Brain microvascular endothelial cell (primary cell): ENCODE measurements at places on chromosomes 1 and 21.

DNA sequence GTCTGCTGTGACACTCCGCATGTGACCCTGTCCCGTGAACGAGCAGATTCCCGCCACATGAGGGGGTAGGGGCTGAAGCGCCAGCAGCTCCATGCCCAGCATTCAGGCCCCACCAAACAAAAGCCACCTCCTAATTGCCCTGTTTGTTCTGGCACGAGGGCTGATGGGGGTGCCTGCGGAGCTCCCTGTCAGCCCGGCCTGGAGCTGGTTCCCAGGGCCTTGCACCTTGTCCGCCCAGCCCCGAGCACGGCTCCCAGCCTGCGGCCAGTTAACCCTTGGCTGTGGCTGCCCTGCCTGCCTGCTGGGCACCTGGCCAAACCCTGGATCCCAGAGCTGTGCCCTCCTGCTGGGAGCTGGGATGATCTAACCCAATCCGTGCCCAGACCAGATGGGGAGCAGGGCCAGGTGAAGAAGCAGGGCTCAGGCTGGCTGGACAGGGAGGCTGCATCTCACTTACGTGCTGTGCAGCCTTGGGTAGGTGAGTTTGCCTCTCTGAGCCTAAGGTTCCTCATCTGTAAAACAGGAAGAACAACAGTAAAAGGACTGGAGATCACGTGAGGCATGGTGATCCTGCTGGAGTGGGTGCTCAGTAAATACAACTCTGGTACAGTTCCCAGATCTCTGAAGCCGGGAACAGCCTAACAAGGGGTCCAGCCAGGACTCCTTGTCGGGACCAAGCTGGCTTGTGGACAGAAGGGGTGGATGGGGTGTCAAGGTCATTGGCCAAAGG is 110.9 kb upstream of the IFFO2 start:
- DNase-seq, result no peak

GRCh38 chr1:59004755-59005154 is 220.9 kb upstream of the JUN start:
- DNase-seq, result no peak

GRCh38 chr1:23624440-23624839 is 65.1 kb upstream of the ID3 start:
- no peak for DNase-seq

DNA sequence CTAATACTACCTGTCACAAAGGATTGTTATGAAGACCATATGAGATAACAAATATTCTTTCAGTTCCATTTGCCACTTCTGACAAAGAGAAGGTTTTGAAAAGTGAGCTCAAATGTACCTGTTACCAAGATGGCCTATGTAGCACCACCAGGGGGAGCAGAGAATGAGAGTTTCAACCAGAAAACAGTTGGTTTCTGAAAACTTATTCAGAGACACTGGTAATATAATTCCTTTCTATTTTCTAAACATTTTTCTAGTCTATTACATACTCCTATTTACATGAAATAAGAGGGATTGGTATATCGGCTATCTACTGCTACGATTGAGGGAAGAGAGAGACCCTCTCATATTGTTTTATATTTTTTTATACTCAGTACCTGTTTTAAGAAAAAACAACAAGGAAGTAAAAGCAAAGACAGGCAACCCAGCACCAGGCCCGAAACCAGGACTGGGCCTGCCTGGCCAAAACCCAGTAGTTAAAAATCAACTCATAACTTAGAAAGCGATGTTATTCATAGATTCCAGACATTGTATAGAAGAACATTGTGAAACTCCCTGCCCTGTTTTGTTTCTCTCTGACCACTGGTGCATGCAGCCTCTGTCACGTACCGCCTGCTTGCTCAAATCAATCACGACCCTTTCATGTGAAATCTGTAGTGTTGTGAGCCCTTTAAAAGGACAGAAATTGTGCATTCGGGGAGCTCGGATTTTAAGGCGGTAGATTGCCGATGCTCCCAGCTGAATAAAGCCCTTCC is 48.3 kb downstream of the IL23R start:
- peak; percentile 40 for DNase-seq

GRCh38 chr1:48817505-48818114 is 40.9 kb upstream of the BEND5 start:
- peak; percentile 33 for DNase-seq

DNA sequence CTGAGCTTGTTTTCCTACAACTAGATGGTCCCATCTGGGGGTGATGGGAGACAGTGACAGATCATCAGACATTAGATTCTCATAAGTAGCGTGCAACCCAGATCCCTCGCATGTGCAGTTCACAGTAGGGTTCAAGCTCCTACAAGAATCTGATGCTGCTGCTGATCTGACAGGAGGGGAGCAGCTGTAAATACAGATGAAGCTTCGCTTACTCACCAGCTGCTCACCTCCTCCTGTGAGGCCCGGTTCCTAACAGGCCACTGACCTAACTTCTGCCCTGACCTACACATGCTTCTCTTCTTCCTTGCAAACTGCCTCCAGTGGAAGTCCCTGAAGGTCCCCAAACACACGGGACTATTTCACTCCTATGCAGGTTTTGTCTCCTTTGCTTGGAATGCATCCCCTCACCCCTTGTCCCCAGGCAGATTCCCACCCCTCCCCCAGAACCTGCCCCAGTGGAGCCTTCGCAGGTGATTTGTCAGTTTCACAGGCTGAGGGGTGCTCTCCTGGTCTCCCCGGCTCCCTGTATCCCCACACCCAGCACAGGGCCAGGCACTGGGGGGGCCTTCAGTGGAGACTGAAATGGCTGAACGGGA is 5.7 kb upstream of the ZBTB48 start:
- DNase-seq, result no peak

GRCh38 chr1:21608798-21609197 is 60.4 kb downstream of the RAP1GAP start:
- DNase-seq, result no peak

DNA sequence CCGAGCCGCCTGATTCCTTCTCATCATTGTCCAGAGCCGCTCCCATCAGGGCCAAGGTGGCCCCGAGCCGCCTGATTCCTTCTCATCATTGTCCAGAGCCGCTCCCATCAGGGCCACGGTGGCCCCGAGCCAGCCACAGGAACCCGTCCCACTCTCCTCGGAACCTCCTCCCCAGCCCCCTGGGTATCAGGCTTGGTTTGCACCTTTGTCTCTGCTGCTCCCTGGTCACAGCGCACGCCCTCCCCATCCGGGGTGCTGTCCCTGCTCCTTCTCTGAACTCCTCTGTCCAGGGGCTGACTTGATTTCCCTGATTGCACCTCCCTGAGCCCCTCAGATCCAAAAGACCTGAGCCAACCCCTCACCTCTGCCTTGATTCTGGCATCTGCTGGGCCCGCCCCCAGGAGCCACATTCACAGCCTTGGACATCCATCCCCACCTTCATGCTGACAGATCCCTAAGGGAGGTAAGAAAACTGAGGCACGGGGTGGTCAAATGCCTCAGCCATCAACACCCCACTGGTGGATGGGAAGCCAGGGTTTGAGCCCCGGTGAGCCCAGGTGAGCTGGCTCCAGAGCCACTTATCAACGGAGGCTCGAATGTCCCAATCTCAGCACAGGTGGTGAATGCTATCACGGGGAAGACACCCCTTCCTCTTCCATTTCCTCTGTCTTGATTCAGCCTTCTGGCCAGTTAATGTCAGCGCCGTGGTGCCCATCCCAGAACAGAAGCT is 25.6 kb upstream of the COL18A1 start:
- DNase-seq, result no peak

- DNase-seq, result no peak
Observed at GRCh38 chr21:36640174-36640720, 58.7 kb upstream of the SIM2 start.

DNA sequence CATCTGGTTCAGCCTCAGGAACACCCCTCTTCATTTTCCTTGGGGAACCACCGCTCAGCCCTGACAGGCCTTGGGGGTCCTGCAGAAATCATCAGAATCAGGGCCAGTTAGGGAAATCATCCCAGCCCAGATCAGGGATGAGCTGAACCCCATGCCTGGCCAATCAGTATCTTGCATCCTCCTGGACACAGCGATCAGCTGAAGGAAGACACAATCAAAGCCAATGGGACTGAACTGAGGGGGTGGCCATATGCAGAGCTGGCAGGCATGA is 395.4 kb downstream of the MATN1 start:
- DNase-seq, result no peak
